Endothelial cell of umbilical vein (primary cell): ENCODE measurements at places on chromosomes 16 and 17. TPM values are rescaled to one million over a fixed set of nuclear protein-coding genes. Genes with fewer than 3 reads are reported as not detected.

The ZNF597 gene
- 1.4 and 1.9 TPM in 2 replicates for total RNA-seq

The FBXO39 gene
- 0.20 and 0.99 TPM in 2 replicates for total RNA-seq

The MYADML2 gene
- not detected in 2 replicates for total RNA-seq

The TXNDC11 gene
- total RNA-seq = 37.1 and 42.5 TPM in 2 replicates

The UBE2Z gene
- total RNA-seq = 95.1 and 104 TPM in 2 replicates

The DNAAF8 gene
- total RNA-seq = 1.0 TPM in 1 of 2 replicates, not detected in the other

The GINS3 gene
- 24.1 and 29.0 TPM in 2 replicates for total RNA-seq
